ENCODE measurements at places on chromosomes 4 and X.

DNA sequence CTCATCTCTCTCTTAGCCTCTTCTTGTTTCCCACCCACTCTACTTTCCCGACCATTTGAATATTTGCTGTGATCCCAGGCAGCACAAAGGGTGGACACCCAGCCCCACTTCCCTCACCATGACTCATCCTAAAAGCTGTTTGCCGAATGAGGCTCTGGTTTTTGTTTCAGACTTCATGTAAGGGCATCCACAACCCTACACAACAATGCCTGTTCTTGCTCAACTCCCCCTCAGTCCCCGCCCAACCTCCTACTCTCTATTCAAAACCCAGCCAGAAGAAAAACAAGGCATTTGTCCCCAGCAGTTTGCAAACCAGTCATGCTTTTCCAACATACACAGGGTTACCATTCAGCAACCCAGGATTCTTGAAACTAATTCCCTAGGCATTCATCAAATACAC, 516.5 kb upstream of the CNKSR2 start:
- DNase-seq: no peak

- no peak for DNase-seq
Observed at GRCh38 chrX:19677121-19677520, 161.8 kb upstream of the MAP3K15 start.

- DNase-seq: no peak
Observed at GRCh38 chr4:159051245-159052071, 51.4 kb upstream of the RAPGEF2 start.

DNA sequence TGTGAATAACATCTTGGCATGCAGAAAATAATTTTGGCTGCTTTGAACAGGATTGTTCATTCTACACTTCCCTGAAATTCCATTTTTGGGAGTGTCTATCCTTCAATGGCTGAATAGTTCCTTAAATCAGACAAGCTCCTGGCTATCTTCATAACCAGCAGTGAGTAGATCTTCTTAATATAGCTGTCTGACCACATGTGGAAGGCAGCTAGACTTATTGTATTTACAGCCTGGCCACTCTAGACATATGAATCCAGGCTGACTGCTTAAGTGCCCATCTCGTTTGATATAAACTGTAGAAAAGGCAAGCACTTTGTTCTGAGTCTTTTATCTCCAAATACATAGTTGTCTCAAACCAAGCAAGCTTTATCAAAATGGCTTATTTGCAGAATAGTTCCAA, 40.0 kb downstream of the PWWP3B start:
- DNase-seq: no peak

- DNase-seq: no peak
Observed at GRCh38 chr4:13525606-13526281, 18.6 kb downstream of the NKX3-2 start.

- DNase-seq: no peak
Observed at GRCh38 chr4:54225598-54226403, 3.3 kb upstream of the PDGFRA start.

DNA sequence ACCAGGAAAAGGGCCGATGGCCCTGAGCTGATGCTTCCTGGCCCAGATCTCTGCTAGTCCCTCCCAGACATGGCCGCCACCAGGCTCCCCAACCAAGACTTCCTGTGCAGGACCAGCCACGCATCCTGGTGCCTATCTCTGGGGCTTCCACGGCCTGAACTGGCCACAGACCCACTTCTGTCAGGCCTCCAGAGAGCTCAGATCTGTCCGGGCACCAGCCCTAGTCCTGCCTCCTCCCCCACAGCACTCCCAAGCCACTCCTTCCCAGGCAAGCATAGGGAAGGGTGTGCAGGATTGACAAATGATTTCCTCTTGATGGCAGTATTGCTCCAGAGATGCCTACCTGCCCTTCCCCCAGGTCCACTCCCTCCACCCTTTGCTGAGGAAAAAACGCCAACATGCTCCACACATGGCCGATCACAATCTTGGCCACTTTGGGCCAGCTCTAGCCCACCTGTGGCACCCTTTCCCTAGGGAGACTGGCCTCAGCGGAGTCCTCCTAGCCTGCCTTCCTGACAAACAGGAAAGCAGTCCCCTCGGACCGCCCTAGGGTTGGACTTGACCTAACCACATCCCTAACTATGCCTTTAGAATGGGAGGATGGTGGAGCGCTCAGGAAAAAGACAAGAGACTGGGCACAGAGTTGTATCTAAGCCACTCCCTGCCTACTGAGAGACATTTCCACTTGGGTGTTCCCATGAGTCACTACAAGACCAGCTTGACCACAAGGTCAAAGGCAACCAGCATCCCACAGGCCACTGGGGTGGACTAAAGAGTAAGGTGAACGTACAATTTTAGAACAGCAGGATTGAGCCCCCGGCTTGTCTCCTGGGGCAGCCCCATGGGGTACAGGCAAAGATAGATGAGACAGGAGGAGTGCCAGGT, 277.5 kb upstream of the AGTR2 start:
- DNase-seq: no peak

DNA sequence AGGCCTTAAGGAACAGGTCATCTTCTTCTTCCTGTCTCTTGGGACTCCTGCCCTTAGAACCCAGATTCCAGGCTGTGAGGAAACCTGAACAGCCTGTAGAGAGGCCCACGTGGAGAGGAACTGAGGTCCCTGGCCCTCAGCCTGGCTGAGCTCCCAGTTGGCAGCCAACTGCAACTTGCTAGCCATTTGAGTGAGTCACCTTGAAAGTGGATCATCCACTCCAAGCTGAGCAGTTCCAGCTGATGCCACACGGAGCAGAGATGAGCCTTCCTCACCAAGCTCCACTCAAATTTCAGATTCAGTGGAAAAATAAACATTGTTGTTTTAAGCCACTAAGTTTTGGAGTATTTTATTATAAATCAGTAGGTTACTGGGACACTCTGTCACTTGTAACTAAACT, 392.5 kb downstream of the BCOR start:
- no peak for DNase-seq

DNA sequence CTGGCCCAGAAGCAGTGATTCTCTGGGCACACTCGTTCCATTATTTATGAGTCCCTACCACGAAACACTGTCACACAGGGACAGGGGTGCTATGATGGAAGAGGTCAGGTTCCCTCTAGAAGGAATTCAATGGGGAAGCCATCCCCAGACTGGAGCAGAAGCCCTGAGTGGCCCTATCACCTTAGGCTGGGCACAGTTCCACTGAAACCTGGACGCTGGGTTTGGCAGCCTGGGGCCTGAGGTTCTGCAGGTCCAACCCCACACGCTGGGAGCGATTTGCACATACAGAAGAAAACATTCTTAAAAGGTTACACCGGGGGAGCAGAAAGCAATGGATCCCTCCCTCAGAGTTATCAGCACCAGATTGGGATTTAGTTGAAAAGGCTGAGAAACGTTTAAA, 63.3 kb downstream of the PHKA2 start:
- no peak for DNase-seq

DNA sequence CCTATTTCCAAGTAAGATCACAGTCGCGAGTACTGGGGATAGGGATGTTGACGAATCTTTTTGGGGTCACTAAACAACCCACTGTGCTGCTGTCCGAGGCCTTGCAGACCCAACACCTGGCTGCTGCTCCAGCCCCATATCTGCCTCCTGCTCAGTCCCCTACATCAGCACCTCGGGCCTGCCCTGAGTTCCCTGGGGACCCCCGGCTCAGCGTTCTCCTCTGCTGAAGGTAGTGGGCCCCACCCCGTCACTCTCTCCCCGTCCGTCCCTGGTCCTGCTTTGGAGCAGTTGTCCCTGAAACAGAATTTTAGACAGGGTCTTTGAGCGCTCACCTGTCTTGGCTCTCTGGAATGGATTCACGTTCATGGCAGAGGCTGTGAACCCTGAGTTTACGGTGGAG, 202.4 kb upstream of the PSAPL1 start:
- no peak for DNase-seq

GRCh38 chr4:67430989-67431388, 114.3 kb downstream of the CENPC start:
- DNase-seq: no peak

GRCh38 chr4:87077914-87078585, 142.4 kb downstream of the KLHL8 start:
- no peak for DNase-seq

- no peak for DNase-seq
Observed at GRCh38 chr4:17029964-17030363, 131.5 kb upstream of the LDB2 start.

GRCh38 chrX:100373673-100374072, 36.4 kb downstream of the PCDH19 start:
- DNase-seq: no peak

- no peak for DNase-seq
Observed at GRCh38 chrX:13381514-13381913, 61.7 kb upstream of the ATXN3L start.

DNA sequence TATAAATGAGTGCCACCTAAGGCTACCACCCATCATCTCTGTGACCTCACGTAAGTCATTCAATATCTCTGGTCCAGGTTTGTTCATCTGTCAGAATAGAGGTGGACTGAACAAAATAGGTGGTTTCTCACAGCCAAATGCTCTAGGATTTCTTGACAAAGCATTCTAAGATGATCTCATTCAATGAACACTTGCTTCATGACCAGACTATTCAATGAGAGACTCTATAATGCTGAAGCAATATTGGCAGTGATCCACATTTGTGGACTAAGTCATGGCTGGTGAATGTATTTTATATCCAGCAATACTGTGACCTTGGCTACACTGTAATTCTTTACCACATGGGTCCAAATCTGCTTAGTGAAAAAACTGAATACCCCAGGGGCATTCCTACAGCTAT, 37.9 kb downstream of the LDB2 start:
- DNase-seq: no peak

DNA sequence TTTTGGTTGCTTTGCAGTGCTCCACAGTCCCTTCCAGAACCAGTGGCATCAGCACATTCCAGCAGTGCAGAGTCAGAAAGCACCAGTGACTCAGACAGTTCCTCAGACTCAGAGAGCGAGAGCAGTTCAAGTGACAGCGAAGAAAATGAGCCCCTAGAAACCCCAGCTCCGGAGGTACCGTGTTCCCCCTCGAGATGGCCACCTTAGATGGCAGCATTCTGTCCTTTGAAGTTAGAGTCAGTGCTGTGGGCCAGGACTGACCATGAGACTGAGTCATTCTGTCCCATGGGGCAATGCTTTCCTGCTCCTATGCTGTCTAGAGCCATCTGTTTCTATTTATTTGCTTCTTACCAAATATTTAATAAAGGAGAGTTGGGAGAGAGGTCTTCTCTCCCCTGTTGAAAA, 112.3 kb downstream of the KLHL8 start:
- no peak for DNase-seq

- no peak for DNase-seq
Observed at GRCh38 chr4:10762561-10762960, 78.0 kb upstream of the CLNK start.

- DNase-seq: no peak
Observed at GRCh38 chrX:123846577-123847038, 13.2 kb upstream of the XIAP start.

DNA sequence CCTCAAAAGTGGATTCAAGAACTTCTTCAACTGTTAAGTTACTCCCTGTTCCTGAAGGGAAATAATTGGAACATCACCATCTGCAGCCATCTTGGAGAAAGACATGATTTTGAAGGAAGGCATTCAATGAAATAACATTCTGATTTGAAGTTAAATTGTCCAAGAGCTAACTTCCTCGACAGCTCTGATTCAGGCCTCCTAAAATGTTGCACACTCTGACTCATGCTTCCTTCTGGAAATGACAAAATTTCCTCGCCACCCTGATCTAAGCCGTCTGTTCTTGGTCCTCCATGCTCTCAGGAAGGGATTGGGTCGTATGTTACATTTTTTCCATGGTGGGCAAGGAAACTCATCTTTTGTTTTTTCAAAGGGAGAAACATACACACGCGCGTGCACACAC, 496.9 kb upstream of the DIPK2B start:
- no peak for DNase-seq

DNA sequence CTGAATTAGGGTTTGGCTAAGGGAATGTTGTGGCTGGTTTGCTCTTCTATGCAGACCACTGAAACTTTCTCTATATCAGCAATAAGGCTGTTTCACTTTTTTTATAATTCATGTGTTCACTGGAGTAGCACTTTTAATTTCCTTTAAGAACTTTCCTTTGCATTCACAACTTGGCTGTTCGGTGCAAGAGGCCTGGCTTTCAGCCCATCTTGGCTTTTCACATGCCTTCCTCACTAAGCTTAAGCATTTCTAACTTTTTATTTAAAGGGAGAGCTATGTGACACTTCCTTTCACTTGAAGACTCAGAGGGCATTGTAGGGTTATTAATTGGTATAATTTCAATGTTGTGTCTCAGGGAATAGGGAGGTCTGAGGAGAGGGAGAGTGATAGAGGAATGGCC, 142.3 kb downstream of the SHROOM4 start:
- no peak for DNase-seq

DNA sequence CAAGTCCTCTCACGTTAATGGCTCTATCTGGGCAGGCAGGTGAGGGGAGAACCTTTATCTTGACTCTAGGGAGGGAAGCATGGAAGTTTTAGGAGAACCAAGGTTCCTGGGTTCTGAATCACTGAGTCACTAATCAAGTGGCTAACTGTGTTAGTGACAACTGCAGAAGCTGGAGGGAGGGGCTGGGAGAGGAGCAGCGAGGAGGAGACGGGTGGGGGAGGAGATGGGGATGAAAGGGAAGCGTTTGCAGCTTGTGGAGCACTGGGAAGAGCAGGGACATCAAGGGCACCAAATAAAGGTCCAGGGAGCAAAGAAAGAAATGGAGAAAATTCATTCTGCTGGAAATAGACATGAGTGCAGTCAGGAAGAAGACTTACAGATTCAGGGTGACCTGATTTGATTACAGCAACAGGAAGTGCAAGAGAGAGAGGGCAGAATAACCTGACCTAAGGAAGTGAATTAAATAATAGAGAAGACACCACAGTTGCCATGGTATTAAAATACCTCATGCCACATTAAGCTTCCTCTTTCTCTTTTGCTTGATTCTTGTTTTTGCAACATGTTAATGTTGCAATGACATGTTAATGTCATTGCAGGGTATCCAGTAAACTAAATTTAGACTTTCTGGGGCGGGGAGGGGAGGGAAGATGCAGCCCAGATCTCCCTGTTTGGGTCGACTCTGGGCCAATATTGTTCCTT, 4.5 kb upstream of the SETD7 start:
- DNase-seq: no peak

DNA sequence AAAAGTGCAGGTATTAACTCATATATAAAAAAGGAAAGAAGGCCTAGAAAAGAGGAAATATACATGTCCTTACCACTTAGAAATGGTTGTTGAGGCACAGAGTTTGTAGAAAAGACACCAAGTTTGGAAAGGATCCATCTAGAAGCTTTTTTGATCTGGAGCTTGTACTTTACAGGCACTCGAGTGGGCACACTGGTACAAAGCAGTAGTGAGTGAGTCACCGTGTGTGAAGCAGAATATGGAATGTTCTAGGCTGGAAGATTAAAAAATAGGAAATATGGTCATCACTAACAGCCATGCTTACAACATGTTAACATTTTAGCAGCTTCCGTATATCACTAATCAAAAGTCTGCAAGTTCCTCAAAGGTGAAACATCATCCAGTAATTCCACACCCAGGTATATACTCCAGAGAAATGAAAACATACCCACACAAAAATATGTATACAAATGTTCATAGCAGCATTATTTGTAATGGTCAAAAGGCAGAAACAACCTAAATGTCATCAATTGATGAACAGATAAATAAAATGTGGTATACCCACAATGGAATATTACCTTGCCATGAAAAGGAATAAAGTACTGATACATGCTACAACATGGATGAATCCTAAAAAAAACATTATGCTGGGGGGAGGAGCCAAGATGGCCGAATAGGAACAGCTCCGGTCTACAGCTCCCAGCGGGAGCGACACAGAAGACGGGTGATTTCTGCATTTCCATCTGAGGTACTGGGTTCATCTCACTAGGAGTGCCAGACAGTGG, 69.5 kb downstream of the FRYL start:
- no peak for DNase-seq
